Liver (tissue), 10 donors: ENCODE measurements at places on chromosomes 2 and 18.

- H3K4me1 ChIP-seq = no peaks in the 10 kb centered on the region
- no peaks in the 10 kb centered on the region for H3K36me3 ChIP-seq
- DNase-seq = no peak
- H3K27me3 ChIP-seq = no peaks in the 10 kb centered on the region
Measured at GRCh38 chr2:173874894-173875237, 90.3 kb downstream of the SP3 start.

GRCh38 chr2:71385012-71385411, 53.4 kb downstream of the ZNF638 start:
- peaks cover 6% of the 10 kb centered on the region for H3K4me1 ChIP-seq
- H3K27me3 ChIP-seq = no peaks in the 10 kb centered on the region
- no peak for DNase-seq
- H3K4me3 ChIP-seq = no peak overlapping the region

DNA sequence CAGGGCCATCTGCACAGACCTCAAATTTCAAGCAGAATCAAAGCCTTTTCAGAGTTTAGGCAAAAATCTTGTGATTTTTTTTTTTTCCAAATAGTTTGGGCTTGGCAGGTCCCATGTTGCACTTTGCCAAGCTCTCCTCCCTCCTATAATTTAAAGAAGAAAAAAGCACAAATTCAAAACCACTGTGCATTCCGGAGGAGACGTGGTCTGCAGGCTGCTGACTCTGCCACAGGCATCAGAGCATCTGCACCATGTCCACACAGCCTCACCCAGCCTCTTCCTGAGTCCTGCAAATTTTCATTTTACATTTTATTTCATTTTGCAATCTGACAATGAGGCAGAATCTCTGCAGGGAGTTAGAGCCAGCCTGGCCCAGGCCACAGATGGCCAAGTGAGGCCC, 15.7 kb upstream of the GPC1 start:
- H3K4me1 ChIP-seq = no peaks in the 10 kb centered on the region
- no peak overlapping the region for H3K4me3 ChIP-seq
- no peak for DNase-seq
- H3K36me3 ChIP-seq = no peaks in the 10 kb centered on the region

DNA sequence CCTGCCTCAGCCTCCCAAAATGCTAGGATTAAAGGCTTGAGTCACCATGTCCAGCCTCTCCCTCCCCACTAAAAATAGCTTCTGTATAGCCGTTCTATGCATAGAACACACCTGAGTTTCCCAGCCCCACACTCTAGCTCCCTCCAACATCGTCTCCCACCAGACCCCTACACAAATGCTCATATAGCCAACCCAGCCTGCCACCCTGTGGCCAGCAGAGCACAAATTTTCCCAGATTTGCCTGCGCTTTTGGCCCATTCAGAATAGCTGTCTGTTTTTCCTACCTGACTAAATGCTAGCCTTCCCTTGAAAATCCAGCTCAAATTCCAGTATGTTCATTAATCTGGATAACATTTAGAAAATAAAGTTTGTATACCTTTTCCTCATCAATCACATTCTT, 22.8 kb downstream of the TRABD2A start:
- no peaks in the 10 kb centered on the region for H3K4me1 ChIP-seq
- no peak for DNase-seq
- H3K27ac ChIP-seq = no peak overlapping the region
- no peak overlapping the region for H3K4me3 ChIP-seq
- no peaks in the 10 kb centered on the region for H3K27me3 ChIP-seq
- H3K36me3 ChIP-seq = no peaks in the 10 kb centered on the region
